ENCODE measurements at places on chromosomes 4 and X.

GRCh38 chrX:44951572-44952067 is 78.6 kb downstream of the KDM6A start:
- DNase-seq: no peak

DNA sequence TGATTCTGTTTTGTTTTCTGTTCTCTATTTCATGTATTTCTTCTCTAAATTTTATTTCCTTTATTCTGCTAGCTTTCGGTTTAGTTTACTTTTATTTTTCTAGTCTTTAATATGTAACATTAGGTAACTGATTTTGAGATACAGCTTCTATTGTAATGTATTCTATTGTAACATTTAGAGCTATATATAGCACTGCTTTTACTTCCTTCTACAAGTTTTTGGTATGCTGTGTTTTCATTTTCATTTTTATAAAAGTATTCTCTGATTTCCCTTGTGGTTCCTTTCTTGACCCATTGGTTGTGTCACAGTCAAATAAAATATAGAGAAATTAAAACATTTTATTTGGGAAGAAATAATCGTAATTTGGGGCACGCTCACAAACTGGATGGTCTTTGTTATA is 13.9 kb upstream of the CT47A1 start:
- DNase-seq: no peak

DNA sequence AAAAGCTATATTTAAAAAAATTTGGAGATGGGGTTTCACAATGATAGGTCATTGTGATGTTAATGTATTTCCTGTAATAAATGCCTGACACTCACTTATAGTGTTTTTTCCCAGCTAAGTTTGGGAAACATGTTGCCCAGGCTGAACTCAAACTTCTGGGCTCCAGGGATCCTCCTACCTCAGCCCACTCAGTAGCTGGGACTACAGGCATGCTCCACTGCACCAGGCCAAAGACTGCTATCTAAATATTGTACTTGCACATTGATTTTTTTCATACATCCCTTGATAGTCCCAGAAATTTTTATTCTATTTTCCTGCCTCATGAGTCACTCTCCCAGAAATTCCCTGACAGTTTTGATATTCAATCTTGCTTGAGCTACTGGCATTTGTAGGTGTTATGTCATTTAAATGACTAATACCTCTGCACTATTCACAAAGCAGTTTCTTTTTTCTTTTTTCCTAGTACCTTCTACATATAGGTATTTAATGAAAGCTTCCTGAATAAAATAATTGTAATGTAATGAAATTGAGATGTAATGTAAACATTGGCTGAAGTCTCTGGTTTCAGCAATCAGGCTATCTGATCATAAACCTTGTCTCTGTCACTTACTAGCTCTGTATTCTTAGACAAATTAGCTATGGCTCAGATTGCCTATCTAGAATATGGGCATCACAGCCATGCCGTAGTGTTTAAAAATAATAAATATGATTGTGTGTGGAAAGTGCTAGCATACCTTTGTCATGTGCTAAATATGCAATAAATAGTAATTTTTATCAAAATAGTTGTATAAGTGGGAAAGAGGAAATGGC is 1973.0 kb upstream of the AGA start:
- no peak for DNase-seq

DNA sequence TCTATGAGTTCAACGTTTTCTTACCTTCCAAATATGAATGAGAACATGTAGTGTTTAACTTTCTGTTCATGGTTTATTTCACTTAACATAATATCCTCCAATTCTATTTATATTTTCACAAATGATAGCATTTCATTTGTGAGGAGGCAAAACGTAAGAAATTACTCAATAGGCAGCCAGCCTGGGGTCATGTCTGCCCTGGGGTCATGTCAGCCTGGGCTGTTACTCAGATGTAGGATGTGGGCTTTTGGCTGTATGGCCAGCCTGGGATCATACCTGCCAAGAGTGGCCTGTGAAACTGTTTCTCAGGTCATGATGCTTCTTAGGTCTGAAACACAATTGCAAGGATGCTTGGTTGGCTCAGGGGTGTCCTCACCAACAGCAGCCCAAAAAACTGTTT is 187.0 kb downstream of the FBXO8 start:
- DNase-seq: no peak

DNA sequence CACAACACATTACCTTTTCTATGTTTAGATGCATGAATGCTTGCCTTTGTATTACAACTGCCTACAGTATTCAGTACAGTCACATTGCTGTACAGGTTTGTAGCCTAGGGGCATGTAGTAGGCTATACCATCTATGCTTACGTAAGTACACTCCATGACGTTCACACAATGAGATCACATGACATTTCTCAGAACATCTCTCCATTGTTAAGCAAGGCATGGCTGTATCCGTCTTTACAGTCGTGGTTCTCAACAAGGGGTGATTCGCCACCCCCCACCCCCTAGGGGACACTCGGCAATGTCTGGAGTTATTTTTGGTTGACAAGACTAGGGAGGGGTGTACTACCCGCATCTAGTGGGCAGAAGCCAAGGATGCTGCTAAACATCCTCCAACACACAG is 12.1 kb downstream of the CD99L2 start:
- no peak for DNase-seq

GRCh38 chrX:153639177-153640044 is 7.6 kb upstream of the DUSP9 start:
- no peak for DNase-seq

- DNase-seq: no peak
These were observed 60.1 kb downstream of the SH3RF1 start for GRCh38 chr4:169210504-169211118.

- DNase-seq: no peak
These were observed 249.4 kb downstream of the ADAMTS3 start for GRCh38 chr4:72319601-72320021.

DNA sequence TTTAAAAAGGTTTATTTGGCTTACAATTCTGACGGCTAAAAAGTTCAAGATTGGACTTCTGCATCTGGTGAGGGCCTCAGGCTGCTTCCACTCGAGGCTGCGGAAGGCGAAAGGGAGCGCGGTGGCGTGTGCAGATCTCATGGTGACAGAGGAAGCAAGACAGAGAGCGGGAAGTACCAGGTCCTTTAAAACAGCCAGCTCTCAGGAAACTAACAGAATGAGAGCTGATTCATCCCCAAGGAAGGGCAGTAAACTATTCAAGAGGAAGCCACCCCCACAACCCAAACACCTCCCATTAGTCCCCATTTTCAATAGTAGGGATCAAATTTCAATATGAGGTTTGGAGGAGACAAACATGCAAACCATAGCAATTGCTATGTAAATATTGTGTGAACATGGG is 2144.2 kb upstream of the AGA start:
- DNase-seq: no peak

DNA sequence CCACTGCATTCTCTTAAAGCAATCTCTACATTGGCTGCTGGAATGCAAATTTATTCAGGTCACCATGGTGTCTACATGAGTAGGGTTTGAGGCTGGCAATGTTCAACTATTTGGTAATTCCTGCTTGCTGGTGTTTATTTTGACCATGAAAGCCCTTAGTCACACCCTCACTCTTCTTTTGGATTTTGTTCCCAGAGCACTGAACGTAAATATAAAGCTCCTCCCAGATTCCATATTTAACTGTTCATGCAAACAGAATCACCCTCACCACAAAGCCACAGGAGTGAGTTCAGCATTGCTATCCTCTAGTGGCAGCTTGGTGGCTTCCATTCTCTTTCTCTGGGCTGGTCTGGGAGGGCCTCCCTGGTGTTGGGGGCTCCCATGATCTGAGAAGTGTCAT is 82.8 kb downstream of the LNX1 start:
- no peak for DNase-seq

GRCh38 chrX:105695451-105695850 is 126.9 kb upstream of the NRK start:
- DNase-seq: no peak

DNA sequence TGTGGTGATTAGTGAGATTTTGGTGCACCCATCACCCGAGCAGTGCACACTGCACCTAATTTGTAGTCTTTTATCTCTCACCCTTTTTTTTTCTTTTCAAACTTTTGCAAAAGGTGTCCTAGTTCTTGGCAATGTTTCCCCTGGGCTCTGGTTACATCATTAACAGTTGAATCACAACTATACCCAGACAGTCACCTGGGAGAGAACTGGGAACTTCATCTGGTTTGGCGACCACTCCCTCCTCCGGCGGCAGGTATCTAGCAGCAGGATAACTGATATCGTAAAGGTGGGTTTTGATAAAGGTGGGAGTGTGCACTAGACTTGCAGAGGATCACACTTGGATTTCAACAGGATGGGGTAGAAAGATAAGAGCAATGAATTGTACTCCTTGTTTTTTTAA is 140.5 kb downstream of the CHIC2 start:
- DNase-seq: no peak

DNA sequence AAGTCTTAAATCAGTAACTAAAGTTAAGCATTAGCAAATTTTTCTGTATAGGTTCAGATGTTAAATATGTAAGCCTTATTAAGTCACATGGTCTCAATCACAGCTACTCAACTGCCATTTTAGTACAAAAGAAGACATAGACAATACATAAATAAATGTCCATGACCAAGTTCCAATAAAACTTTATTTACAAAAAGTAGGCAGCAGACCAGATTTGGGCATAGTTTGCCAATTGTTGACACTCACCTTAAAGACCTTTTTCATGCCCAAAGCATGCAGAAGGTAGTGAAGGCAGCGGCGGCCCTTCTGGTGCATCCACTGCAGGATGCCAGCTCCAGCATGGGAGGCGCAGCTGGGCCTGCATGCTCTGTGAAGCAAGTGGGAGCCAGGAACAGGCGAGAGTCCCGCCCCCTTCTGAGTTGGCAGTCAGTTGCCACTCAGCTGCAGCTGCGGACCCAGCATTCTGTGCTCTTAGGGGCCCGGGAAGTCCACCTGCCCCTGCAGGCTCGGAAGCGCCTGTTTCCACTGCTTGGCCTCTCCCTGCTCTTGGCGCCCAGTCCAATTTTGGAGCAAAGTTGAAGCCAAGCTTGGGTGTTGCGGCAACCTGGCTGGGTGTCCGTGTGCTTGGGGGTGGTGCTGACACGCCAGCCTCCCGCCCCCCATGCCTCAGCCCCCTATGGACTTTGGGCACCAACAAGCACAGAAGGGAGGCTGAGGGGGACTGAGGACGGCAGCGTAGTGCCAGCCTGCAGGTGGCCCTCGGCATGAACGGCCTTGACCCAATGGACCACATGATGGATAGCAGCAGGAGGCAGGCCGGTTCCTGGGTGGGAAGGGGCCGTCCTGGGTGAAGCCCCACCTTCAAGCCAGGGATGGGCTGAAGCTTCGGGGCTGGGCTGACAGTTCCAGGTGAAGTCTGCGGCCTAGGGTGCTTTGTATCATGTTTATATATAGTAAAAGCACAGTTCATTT is 42.4 kb upstream of the PABPC4L start:
- no peak for DNase-seq

DNA sequence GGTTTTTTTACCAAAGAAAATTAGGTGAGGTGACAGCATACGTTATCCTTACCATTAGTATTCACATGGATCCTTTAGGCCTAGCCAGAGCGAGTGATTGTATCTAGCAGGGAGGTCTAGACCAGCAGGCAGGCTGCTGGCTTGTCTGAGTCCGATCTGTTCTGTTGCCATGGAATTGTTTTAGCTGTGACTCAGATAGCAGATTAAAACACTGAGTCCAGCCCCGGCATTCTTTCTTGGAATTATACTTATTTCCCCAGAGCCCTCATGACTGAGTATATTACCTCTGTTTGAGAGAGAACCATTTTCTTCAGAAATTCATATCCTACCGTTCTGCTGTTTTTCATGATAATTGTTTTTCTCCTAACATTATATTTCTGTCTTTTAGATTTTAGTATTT is 37.4 kb downstream of the OCRL start:
- DNase-seq: no peak

DNA sequence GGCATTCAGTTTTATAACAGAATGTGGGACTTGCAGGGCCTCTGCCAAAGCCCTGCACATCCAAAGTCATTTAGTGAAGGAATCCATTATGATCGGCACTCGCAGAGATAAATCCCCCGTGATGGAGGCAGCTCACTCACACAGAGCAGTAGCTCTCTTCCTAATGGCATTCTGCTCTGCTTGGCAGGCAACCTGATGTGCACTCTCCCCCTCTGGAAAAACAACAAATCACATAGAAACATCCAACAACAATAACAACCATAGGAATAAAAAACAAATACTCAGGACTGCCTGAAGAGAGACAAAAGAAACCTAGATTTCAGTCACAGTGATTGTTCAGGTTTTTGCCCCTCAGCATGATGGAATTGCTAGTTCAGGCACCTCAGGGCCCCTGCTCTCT is 59.7 kb downstream of the NAA11 start:
- no peak for DNase-seq

GRCh38 chr4:52657618-52658501 is 1.2 kb downstream of the USP46 start:
- DNase-seq: no peak

DNA sequence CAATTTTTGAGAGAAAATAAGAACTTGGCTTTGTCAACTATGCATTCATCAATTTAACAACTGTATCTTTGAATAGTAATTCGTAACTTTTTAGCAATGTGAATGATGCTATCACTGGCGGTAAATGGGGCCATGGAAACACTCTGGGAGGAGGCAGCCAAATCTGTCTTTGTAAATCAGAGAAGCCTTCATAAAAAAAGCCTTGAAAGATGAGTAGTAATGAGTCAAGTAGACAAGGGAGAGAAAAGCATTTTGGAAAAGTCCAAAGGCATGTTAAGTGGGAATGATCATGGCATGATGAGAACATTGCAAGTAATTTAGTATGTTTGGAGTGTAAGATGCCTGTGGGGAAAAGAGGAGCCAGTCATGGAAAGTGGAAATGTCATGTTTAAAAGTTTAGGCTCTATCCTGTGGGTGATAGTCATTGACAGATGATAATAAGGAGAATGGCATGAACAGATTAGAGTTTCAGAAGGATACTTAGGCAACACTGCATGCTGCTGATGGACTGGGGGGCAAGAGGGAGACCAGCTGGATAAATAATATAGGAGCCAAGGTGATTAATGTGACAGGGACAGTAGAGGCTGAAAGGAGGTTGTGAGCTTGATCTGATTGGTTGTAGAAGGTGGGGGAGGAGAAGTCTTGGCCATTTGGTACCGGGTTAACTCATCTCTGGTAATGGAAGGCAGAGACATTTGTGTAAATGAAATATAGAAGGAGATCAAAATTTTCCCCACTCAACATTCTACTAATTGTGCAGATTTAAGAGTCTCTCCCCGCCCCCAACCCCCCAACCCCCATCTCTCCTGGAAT is 16.3 kb downstream of the SPRY1 start:
- no peak for DNase-seq

GRCh38 chr4:36917413-36917812 is 327.1 kb upstream of the NWD2 start:
- DNase-seq: no peak

DNA sequence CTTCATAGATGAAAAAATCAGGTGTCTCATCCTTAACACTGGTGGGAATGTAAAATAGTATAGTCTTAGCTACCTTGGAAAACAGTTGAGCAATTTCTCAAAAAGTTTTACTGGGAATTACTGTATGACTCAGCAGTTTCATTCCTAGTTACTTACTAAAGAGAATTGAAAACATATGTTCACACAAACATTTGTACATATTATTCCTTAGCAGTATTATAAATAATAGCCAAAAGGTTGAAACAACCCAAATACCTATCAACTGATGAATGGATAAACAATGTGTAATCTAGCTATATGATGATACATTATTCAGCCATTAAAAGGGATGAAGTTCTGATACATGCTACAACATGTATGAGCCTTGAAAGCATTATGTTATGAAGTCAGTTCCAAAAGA is 41.7 kb downstream of the RBM46 start:
- no peak for DNase-seq

Measured in omental fat pad (tissue), 4 donors.